ENCODE measurements at places on chromosomes 6 and 20.

DNA sequence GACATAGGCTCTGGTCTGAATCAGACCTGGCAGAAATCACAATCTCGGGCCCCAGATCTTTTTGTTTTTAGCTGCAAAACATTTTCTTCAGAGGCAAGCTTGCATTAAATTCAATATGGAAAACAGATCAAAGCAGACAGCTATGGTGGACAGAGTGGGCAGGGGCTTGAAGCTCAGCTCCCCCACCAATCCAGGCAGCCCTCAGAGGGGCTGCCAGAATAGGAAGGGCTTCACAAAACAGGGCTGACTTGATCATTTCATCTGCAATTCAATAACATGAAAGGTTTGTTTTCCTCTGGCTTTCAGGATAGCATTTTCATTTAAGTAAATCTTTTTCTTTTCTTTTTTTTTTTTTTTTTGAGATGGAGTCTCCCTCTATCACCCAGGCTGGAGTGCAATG is 49.2 kb upstream of the ALDH8A1 start:
- DNase-seq = no peak

DNA sequence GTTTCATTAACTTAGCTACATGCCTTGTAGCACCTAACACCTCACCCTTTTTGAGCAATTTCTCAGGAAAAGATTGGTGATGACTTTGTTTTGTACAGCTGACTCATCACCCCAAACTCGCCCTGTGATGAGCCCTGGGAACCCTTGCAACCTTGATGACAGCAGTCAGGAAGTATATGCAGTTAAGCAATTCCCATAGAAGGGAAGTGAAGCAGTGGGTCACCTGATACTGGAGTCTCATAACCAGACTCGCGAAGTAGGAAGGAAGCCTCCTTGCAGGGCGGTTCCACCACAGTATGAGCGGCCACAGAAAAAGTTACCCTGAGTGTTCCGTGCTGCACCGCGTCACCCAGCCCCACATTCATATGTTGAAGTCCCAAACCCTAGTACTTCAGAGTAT is 82.0 kb upstream of the EDN1 start:
- DNase-seq = no peak

DNA sequence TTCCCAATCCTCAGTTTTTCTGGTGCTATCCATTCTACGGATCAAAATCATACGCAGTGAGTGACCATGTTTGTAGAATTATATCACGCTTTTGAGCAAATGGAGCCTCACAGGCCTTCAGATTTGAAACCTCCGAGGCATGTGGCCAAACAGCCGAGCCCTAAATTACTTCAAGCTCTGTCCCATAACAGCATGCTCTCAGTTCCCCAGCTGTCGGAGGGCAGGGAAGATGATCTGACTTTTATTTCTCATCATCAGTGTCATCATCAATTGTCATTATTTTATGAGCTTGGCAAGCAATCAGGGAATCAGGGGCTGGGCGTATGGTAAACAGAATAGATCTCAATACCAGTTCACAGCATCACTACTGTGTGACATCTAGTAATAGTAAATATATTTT is 73.2 kb downstream of the PSMG4 start:
- no peak for DNase-seq

DNA sequence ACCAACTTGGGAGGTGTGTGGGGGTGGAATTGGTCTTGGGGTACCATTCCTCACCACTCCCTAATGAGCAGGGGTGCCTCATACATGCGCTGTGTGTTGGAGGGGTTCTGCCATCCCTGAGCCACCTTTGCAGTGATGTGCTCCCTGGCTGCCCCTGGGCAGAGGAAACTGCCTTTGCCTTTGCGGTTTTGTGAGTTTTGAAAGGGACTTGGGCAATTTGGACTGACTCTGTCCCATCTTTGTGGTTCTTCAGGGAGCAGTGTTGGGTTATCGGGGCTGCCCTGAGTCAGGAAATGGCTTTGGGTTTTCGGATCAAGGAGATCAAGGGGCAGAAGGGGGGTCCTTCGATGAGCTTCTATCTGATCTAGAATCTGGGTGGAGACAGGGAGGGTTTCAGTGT is 3.9 kb upstream of the PHACTR3 start:
- no peak for DNase-seq

GRCh38 chr6:35810971-35811698 is 6.0 kb downstream of the LHFPL5 start:
- no peak for DNase-seq

DNA sequence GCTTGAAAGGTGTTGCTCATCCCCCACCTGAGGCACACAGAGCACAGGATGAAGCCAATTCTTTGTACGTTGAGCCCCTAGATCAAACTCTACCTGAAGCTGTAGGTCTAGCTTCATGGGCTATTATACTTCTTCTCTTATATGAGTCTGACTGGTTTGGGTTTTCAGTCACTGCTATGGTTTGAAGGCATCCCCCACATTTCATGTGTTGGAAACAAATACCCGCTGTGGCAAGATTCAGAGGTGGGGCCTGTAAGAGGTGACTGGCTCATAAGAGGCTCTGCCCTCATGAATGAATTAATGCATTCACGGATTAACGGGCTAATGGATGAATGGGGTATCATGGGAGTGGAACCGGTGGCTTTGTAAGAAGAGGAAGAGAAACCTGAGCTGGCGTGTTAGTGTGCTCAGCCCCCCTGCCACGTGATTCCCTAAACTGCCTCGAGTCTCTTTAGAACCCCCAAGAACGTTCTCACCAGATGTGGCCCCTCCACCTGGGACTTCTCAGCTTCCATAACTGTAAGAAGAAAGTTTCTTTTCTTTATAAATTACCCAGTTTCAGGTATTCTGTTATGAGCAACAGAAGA is 39.2 kb downstream of the PREX1 start:
- no peak for DNase-seq

DNA sequence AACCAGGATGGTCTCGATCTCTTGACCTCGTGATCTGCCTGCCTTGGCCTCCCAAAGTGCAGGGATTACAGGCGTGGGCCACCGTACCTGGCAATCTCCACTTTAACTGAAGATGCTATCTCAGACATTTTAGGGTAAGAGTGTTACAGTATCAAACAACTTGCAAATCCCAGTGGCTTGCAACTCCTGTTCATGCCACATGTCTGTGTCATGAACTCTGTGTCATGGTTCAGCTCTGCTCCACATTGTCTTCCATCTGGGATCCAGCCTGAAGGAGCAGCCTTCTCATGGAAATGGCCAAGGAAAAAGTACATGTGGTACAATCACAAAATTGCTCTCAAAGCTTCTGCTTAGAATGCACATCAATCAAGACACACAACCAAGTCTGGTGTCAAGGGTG is 114.9 kb downstream of the MAP3K5 start:
- DNase-seq = no peak

DNA sequence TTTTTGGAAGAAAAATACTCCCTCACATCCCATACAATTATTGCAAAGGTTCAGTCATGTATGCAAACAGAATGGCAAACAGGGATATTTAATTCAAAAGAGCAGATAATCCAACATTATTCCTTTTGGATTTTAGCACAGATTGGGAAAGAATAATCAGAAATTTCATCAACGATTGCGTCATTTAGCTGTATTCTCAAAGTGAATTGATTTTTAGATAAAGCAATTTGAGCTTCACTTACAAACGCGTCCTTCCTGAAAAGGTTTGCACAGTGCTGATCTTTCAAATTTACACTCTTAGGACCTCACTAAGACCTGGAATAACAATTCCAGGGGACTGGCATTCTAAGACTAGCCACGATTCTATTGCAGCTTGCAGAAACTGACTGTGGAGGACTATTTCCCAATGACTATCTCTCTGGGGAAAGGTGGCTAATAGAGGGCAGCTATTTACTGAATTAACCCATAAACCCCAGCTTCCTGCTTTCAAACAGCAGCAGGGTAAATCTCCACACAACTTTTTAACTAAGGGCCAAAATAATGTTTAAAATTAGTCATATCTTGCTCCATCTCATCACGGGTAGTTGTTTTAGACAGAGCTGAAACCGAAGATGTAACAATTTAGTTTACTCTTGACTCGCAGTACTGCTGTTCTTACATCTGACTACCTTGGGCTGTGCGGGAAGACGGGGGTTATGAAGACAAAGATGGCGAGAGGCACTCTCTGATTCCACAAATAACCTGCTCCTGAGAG is 131.2 kb upstream of the FAM184A start:
- DNase-seq = no peak

- no peak for DNase-seq
These were observed 201.5 kb upstream of the RNF24 start for GRCh38 chr20:4216866-4217265.

- no peak for DNase-seq
These were observed 21.1 kb upstream of the TMEM181 start for GRCh38 chr6:158538741-158539140.

DNA sequence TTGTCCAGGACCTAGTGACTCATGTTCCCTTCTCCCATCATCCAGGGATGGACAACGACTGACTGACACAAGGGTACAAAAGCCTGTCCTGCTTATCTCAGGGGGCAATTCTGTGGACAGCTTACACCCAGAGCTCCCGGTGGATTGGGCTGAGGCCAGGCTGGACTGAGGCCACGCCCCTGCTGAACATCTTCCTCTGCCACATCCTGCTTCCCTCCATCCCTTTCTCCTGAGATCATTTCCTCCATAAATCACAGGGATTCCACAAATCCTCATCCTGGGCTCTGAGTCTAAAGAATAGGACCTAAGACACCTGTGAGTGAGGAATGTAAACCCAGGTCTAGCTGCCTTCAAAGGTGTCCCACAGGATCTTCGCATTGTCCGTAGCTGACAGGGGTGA is 30.4 kb upstream of the RNF24 start:
- no peak for DNase-seq

GRCh38 chr6:18185624-18186023 is 30.4 kb downstream of the KDM1B start:
- DNase-seq = peak; percentile 26

DNA sequence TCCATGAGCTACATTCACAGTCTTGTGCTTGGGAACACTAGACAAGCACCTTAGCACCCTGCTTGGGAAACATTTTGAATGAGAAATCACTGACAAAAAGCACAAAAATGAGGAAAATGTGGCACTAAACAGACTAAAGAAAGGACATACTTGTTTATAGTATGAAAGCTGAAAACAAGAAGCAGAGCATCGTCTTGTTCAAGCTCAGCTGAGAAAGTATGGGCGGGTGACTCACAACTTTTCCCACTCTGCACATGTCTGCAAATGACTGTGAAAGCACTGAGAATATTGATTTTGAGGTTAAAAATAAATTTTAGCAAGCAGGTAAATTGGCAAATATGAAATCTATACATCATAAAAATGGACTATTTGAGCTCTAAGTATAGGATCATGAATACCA is 725.3 kb downstream of the COL12A1 start:
- DNase-seq = no peak

DNA sequence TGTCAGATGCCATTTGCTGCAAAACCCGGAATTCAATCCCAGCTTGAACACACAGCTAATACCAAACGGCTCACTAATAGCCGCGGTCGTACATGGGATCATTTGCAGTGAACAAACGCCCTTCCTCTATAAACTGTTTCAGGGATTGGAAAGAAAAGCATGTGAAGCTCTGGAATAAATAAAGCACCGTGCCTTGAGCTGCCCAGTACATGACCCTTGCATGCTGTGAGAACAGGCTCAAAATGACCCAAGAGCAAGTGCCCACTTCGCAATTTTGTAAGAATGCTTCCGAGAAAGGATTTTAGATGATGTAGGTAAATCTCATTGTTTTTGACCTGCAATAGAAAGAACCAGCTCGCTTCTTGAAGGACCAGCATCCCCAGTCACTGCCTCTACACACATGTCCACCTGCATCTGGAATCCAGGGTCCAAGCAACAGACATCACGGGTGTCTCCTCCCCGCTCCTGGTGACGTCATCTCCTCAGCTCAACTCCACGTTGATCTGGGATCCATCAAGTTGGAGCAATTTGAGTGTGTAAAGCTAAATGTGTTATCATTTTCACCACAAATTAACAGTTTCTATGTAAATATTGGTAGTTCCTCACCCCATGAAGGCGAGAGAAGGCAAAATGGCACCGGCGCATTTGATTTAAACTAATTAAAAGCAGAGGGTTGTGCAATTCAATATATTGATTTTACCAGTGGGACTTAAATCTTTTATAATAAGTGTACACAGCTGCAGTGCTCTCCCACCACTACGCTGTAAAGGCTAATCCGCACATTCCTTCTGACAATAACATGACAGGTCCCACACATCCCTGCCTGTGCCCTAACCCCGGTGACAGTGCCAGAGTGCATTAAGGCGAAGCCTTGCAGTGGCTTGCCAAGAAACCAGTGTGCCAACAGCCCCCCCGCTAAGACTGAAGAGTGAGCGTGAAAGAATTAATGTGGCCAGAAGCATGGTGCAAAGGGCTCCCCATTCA is 6.2 kb downstream of the BMP7 start:
- no peak for DNase-seq

DNA sequence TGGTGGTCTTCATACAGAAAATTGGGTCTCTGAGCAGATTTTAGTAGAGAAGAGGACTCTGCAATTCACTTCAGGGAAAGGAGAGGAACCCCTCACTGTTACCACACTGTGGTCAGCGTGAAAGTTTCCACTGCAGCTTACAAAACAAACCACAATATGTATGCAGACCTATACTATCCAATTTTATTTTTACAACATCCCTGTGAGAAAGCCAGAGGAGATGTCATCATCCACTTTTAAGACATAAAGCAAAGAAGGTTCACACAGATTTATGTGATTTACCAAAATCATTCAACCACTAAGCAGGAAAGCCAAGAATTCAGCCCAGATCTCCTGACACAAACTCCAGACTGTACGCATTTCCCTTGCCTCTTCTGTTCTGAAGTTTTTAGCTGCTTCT is 442.4 kb downstream of the FRK start:
- DNase-seq = no peak

- DNase-seq = no peak
These were observed 57.7 kb upstream of the UST start for GRCh38 chr6:148689168-148689567.

GRCh38 chr20:59159493-59160376 is 3.9 kb upstream of the ZNF831 start:
- no peak for DNase-seq

GRCh38 chr6:46217671-46218131 is 46.9 kb upstream of the ENPP5 start:
- DNase-seq = no peak

GRCh38 chr20:53757472-53757913 is 163.9 kb upstream of the ZNF217 start:
- DNase-seq = no peak

DNA sequence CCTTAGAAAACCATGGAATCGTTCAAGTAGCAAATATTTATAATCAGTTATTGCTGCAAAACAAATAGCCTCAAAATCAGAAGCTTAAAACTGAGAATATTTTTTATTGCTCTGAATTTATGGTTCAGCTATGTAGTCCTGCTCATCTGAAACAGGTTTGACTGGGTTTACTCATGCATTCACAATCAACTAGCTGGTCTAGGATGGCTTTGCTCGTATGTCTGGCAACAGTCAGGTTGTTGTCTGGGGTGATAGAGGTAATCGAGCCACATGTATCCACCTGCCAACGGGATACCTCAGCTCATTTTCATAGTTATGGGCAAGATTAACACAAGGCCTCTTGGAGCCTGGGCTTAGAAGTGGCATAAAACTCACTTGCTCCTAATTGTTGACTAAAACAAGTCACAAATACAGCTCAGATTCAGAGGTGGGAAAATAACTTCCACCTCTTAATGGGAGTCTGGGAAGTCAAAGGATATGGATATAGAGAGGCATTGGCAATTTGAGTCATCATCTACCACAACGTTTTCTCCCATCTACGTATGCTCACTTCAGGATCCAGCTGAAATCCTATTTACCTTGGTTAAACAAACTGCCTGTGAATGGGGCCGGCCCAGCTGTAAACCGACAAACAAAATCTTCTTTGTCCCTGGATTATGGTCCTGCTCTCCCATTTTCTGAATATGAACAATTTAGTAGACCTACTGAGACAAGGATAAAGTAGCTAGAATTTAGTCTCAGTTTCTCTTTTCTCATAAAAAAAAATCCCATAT is 54.5 kb upstream of the TENT5A start:
- no peak for DNase-seq
